Hematopoietic multipotent progenitor cell (in vitro differentiated cells): ENCODE measurements at places on chromosomes 2 and 18. TPM values are rescaled to one million over a fixed set of nuclear protein-coding genes. Genes with fewer than 3 reads are reported as not detected.

DNA sequence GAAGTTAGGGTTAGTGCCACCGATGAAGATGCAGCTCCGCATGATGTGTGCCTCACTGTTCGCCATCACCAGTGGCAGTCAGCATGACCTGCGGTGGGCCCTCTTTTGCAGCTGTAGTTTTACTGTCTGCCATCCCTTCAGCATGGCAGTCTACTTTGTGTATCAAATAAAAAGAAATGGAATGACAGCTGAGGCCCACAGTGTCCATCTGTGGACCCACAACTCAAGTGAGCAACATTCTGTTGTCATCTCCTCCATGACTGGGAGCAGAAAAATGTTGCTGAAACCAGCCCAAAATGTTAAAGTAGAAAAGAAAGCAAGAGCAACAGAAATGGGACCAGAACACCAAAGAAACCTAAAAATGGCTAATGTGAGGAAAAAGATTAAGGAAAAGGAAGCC, 128.7 kb downstream of the MEP1B start:
- no peak for DNase-seq

GRCh38 chr18:21402272-21402671, 160.2 kb downstream of the GREB1L start:
- no peak for DNase-seq

GRCh38 chr2:241011296-241011600, 12.8 kb downstream of the SNED1 start:
- no peak for DNase-seq

The LHCGR gene
- total RNA-seq = not detected

DNA sequence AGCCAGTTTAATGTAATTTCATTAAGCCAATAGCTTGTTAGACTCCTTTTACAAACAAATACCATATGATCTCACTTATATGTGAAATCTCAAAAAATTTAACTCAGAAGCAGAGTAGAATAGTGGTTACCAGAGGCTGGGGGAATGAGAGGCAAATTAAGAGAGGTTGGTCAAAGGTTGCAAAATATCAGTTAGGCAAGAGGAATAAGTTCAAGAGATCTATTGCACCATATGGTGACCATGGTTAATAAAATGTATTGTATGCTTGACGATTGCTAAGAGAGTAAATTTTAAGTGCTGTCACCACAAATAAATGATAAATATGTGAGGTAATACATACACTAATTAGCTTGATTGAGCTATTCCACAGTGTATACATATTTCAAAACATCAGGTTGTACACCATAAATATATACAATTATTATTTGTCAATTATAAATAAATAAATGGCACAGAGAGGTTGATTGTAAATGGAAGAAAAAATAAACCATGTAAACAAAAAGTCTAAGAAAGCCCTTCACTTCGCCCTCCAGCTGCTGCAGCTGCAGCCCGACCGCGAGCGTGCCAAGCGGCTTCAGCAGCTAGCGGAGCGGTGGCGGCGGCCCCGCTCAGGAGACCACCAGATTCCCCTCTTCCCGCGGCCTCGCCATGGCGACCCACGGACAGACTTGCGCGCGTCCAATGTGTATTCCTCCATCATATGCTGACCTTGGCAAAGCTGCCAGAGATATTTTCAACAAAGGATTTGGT, 23.0 kb upstream of the ACTR2 start:
- DNase-seq = peak; percentile 39
